ENCODE measurements at places on chromosomes 12 and 14.

- DNase-seq = no peak
Observed at GRCh38 chr12:127558361-127558760, 708.6 kb upstream of the TMEM132C start.

DNA sequence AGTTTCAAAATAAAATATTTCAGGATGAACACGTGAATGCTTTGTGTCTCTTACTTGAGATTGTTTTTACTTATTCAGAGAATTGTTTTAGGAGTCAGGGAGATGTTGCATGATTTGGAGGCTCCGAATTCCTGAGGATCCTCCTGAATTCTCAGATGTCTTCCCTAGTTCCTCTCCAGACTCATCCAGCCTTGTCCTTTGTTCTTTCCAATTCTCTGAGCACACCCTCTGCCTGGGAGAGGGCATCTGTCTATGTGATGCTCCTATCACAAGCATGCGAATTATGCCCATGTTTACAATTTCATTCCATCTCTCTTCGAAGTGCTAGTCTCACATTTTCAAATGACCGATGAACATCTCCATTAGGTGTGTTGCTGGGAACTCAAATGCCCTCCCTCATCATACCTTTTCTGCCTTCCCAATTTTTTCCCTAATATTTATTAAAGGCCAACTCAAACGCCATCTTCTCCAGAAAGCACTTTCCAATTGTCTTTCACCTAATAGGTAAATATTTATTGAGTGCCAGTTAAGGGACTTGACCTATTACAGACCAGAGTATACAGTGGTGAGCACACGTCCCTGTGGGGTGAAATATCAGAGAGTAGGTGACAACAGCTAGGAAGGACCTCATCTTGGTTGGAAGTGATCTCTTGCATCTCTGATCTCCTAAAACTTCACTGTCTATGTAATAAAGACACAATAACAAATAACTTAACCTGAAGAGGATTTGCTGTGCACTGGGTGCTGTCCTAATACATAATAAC is 64.4 kb downstream of the ARF6 start:
- DNase-seq = no peak

- no peak for DNase-seq
Observed at GRCh38 chr12:123231931-123232330, 1.0 kb downstream of the MPHOSPH9 start.

- DNase-seq = no peak
Observed at GRCh38 chr14:89827265-89827664, 127.3 kb downstream of the EFCAB11 start.

GRCh38 chr12:100656856-100657255 is 83.4 kb downstream of the GAS2L3 start:
- no peak for DNase-seq

DNA sequence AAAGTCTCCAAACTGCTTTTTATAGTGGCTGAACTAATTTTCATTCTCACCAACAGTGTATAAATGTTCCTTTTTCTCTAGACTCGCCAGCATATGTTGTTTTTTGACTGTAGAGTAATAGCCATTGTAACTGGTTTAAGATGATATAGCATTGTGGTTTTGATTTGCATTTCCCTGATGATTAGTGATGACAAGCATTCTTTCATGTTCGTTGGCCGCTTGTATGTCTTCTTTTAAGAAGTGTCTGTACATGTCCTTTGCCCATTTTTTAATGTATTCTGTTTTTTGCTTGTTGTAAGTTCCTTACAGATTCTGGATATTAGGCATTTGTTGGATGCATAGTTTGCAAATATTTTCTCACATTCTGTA is 404.9 kb downstream of the FLRT2 start:
- no peak for DNase-seq

DNA sequence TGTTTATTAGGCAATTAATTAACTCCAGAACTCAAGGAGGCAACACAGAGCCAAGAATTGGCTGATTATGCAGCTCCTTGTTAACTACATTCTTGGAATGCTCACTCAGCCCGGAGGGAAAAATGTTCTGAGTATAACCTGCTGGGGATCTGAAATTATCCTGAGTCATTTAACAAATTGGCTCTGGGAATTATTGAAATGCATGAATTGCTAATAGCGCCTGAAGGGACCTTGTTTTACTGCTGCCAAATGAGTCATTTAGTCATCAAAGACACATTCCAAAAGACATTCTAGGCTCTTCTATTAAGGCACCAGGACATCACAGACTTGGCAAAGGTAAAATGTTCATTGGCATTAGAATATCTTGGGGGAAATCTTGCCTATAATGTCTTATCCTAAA is 13.0 kb downstream of the TMEM52B start:
- DNase-seq = no peak

DNA sequence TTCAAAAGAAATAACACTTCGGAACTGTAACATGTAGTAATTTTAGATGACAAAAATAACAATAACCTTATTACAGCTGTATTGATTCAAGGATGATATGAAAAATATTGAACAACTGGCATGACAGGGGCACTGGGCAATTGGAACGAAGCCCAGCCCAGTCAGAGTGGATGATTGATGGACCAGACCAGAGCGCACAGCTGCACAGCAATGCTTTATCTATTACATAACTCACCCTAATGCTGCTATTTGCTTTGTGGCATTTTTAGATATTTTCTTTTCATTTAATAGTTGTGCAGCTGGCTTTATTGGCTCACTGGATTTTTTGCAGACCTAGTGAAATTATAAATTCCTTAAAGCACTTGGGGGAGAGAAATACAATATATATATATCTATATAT is 26.9 kb upstream of the FERMT2 start:
- no peak for DNase-seq

DNA sequence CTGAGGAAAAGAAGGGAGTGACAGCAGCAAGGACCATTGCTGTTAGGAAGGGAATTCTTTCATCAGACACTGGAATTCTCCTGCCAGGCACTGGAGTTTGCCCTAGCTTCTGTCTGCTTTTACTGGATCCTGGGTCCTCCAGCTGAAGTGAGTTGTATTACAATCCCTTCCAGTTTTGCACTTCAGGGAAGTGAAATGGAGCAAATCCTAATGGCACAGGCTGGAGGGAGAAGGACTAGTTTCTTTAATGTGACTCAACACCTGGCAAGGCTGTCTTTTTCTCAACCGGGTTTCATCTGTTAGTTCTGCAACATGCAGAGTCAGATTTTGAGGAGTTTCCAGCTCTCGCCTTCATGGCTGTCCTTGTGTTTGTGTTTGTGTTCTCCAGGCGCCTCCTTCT is 45.8 kb downstream of the ETV6 start:
- DNase-seq = no peak

GRCh38 chr12:121441555-121441954 is 41.6 kb downstream of the RNF34 start:
- no peak for DNase-seq

DNA sequence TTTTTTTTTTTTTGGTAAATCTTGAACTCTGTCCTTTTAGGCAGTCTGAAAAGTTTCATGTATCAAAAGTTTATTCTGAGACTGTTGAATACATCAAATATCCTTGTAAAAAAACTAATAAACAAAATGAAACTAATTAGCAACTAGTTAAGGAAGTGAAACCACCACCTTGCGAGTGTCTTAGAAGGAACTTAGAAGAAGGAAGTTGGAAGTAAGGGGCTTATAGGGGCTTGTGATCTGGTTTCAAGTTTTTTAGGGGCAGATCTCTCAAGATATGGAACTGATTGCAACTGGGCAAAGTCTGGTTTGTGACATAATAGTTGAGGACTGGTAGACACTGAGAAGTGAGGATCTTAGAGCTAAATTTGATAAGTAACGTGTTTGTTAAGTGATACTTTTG is 748.8 kb downstream of the C12orf50 start:
- no peak for DNase-seq

DNA sequence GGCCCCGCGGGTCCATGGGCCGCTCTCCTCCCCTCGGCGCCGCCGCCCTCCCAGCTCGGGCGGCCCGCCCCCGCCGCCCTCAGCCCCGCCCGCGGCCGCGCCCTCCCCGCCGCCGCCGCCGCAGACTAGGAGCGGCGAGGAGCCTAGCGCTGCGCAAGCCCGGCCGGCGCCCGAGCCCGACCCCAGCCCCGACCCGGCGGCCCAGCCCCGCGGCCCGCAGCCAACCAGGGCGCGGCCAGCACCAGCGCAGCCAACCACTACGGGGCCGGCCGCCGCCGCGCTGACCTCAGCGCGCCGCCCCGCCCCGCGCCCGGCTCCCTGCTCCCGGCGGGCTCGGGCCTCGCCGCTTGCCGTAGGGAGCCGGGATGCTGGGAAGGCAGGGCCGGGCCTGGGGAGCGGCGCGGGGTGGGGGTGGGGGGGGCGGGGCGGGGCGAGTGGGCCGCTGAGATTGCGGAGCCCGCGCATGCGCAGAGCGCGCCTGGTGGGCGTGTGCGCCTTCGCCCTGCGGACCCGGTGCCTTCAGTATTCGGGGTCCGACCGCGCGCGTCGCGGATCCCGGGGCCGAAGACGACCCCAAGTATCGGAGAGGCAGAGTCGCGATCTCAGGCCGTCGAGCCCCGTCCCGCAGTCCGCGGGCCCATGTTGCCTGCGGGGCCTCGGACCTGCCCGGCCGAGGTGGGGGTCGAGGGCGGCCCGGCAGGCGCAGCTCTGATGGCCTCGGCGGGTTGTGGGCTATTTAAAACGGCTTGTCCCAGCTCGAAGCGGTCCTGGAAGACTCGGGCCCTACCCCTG is at the start of gene CDC42BPB:
CDC42BPB (minus strand) TSS at position 178 of the 792 bp plus-strand sequence. CDS start 376 bp downstream, outside the sequence.
- DNase-seq = no peak

GRCh38 chr14:106396999-106397398 is 870.6 kb downstream of the TMEM121 start:
- DNase-seq = no peak

DNA sequence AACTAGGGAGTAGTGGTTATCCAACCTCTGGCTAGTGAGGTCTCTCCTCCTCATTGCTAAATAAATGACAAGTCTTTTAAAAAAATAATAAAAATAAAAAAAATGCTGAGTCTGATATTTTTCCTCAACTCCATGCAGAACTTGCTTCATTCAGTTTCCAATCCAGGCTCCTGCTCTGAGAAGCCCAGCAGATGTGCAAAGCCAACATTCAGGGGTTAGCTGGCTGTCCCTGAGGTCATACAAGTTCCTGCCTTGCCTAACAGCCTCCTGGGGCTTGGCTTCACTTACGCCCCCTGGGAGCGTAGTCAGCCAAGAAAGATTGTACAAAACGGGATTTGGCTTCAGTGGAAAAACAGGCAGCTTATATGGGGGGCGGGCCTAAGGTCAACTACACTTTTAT is 23.3 kb downstream of the RTRAF start:
- no peak for DNase-seq

DNA sequence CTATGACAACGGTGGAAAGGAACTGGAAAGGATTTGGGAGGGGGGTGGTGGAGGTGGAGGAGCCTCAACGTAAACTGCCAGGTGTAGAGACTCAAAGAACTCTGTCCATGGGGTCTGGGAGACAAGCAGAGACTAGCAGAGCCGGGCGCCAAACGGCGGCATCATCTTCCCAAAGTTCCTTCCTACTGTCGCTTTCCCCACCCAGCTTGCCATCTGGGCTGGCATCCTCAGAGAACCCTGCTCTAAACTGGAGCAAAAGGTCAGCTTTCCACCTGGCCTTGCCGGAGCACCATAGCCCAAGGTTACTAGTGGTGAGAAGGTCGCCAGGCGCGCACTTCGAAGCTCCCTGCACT is 4.0 kb upstream of the IRF2BPL start:
- DNase-seq = no peak

GRCh38 chr12:24560192-24560775 is 388.6 kb downstream of the BCAT1 start:
- no peak for DNase-seq

GRCh38 chr14:87148655-87149054 is 844.3 kb downstream of the GALC start:
- DNase-seq = no peak

- no peak for DNase-seq
Observed at GRCh38 chr12:1380171-1380851, 214.1 kb downstream of the FBXL14 start.

DNA sequence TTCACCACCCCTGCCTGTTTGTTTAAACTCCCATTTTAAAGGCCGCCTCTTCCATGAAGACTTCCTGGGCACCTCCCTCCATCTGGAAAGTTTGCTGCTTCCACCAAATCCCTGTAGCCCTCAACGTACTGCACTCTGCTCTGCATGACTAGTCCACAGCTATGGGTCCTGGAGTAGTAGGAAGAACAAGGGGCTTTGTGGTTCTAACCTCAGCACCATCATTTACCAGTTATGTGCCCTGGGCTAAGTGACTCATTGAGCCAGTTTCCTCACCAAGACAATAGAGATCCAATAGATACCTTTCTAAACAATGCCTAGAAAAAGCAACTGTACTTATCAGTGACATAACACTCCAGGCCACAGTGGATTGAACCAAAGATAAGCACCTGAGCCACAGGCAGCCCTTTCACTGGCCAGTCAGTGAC is 8.5 kb upstream of the LTBP2 start:
- DNase-seq = no peak

DNA sequence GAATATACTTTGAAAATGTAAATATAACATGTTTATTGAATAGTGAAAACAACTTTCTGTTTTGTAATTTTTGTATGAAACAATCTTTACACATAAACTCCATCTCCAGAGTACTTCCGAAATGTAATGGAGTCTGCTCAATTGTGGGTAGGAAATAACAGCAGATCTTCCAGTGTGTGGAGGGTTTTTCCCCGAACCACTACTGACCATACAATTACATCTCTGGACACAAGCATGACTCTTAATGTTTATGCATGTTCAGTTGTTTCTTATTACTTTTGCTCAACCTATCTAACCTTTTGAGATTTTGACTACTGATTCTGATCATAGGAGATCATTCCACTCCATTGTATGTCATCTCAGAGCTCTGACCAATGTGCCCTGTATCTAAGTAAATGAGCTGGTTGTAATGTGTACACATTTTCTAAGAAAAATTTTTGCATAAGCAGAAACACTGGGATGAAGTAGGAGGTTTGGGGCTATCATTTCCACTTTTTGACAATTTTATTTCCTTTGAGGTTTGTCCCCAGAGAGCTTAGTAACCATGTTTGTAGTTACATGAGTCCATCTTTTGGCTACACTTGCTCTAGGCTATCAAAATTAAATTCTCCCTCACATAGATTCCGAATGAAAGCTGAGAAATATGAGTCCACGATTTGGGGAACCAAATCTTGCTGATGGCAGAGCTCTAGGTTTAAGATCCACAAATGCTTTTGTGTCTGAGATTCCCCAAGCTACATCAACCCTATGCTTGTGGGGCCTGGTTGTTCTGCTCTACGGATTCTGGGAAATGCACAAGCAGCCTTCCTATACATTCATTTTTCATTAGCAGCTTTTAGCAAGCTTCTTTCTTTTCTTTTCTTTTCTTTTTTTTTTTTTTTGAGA is 21.4 kb upstream of the CLEC4D start:
- DNase-seq = no peak
